Activated T-cell treated with anti-CD3 and anti-CD28 coated beads, Interleukin-2, amount 50 U/mL, for 72 hours (primary cell): ENCODE measurements at places on chromosomes 16 and 17. TPM values are rescaled to one million over a fixed set of nuclear protein-coding genes. Genes with fewer than 3 reads are reported as not detected.

- peak; percentile 76 for DNase-seq
Measured at GRCh38 chr16:80583466-80583865, 42.7 kb downstream of the DYNLRB2 start.

DNA sequence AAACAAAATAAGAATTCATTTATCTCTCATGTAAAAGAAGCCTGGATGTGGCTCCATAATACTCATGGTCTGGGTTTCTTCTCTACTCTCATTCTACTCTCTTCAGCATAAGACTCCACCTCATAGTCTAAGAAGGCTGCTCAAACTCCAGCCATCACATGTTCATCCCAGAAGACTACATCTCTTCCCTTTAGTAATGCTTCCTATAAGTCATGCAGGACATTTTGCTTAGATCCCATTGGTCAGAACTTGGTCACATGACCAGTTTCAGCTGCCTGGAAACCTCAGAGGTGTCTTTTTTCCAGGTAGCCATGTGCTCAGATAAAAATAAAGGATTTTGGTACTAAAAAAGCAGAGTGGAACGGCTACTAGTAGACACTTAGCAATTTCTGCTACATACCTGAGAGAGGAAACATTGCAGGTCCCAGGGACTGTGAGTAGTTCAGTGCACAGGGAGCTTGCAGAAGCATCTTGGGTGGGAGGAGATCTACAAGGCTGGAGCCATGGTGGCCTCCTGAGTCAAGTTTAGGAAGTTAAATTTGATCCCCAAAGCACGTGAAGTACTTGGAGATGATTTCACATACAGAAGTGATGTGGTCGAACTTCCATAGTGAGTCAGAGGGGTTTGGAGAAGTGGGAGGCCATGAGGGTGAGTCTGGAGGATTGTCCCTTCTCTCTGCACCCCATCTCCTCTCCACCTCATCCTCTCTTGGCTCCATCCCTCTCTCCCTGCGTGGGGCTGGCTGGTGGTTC lies 110.2 kb downstream of the CCDC182 start:
- DNase-seq: no peak

DNA sequence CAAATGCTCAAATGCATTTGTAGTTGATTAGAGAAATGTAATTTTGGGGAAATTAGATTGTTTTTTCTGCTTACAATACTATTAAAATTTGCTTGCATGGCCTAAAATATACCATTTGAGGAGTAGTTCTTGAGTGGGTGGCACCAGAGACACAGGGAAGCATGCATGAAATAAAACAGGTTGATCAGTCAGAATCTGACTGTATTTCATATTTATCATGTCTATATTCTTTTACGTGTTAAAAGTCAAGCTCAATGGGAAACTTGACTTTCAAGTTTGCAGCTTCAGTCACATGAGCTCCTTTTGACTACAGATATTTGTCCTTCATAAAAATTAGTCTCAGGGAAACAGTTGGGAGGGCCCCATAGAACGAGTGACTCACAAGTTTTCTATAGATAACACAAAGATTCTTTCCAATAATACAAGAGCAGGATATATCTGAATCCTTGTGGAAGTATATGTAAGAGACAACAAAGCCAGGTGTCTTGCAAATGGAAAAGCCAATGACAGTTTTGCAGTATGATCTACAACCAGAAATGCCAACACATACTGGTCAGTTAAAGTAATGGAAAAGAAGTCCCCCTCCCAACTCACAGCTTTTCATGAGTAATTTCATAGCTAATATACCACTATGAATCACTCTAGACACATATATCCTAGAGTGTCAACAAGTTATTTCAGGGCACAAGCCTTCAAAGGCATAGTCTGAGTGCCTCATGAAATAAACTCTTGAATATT lies 42.2 kb upstream of the CORO6 start:
- DNase-seq: no peak

- DNase-seq: peak; percentile 31
Measured at GRCh38 chr16:17470182-17470907, 415 bp downstream of the XYLT1 start.

DNA sequence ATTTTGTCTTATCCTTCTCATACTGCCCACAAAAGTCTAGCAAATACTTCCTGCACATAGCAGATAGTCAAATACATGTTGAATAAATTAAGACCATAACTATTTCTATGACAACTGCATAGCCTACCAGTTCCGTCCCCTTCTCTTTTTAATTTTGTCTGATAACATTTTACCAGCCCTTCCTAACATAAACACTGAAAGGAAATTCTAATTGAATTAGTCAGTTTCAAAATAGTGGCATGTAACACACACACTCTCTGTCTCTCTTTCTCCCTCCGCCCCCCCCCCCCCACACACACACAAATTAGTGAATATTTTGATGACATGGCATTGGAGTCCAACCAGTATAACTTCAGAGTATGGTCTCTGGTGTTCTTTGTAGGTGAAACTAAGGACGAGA lies 41.8 kb downstream of the TNRC6C start:
- no peak for DNase-seq

- DNase-seq: no peak
Measured at GRCh38 chr17:34390649-34391048, 27.6 kb upstream of the CCL1 start.

DNA sequence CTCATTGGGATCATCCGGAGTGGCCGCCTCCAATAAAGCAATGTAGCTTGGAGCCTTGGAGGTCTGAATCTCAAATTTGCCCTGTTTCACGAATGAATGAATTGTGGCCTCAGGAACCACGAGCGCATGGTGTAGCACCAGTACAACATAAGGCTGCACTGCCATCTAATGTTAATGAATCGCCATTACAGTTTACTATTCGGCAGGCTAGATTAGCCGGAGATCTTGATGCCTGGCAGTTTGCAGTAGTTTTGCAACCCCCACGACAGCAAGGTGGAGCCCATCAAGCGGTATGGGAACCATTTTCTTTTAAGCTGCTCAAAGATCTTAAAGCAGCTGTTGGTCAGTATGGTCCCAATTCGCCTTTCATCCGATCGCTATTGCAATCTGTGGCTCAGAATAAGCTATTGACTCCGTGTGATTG lies 18.8 kb downstream of the ALOX15B start:
- peak; percentile 36 for DNase-seq

GRCh38 chr17:39979016-39979670 lies 1.5 kb upstream of the PSMD3 start:
- DNase-seq: no peak

- DNase-seq: no peak
Measured at GRCh38 chr16:89988951-89989350, 30.3 kb downstream of the DBNDD1 start.

- DNase-seq: no peak
Measured at GRCh38 chr17:64270885-64271284, 7.8 kb upstream of the TEX2 start.

DNA sequence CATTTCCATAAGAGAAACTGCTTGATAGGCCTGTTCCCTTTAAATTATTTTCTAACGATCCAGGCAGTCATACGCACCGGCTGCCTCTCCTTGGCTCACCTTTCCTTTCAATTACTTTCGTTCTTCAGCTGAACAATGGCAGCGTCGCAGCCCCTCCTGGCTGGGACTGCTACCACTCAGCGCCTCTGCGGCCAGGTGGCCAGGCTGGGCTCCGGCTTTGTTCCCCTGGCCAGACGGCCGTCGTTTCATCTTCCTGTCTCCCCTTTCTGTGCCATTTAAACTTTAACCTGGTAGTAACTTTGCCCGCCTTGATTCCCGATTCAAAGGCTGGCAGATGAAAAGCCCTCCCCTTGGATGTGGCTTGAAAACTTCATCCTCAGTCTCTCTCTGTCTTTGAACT lies 79.0 kb downstream of the C16orf78 start:
- DNase-seq: no peak

DNA sequence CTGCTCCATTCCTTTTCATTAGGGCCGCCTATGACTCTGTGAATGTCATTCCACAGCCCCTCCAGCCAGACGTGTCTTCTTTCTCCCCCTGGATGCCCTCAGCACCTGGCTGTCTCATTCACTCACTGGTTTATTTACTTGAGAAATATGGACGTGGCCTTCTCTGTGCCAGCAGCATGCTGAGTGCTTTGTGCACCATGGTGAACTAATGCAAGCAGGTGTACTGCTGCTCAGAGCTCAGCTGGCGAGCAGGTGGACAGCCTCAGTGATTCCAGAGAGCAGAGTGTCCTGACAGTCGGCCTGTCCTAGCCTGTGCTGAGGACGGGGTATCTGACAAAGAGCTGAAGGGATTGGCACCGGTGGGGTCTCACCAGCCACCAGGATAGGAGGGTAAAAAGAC lies 96.7 kb downstream of the GNAO1 start:
- DNase-seq: no peak

DNA sequence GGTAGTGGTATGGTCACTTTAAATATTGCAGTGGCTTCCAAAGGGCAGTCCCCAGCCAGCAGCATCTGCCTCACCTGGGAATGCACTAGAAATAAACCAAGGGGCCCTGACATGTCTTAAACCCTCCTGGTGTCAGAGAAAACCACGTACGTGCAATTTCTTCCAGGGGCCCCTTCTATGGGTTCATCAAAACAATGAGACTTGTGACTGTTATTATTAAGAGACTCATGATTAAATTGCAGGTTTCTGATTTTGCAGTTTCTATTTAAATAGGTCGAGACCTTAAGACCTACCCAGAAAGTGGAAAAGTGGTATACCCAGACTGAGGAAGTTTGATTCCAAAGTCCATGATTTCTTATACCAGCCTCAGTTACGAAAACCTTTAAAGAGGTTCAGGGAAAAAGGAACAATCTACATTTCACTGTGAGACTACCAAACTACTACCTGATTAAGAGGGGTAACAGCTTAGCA lies 746 bp upstream of the POLG2 start:
- no peak for DNase-seq

Gene ZNF385C
- 1.1 TPM for total RNA-seq

Gene RHBDL1
- total RNA-seq: 3.5 TPM

Gene HIC1
- total RNA-seq: 11.7 TPM

Gene UBALD2
- 707 TPM for total RNA-seq

Gene CRYBA1
- total RNA-seq: not detected

Gene TP53TG3B
- not detected for total RNA-seq

Gene CDH13
- not detected for total RNA-seq
